ENCODE measurements at places on chromosomes 4 and X.

GRCh38 chr4:16289897-16290554, 63.8 kb upstream of the TAPT1 start:
- no peak for DNase-seq

DNA sequence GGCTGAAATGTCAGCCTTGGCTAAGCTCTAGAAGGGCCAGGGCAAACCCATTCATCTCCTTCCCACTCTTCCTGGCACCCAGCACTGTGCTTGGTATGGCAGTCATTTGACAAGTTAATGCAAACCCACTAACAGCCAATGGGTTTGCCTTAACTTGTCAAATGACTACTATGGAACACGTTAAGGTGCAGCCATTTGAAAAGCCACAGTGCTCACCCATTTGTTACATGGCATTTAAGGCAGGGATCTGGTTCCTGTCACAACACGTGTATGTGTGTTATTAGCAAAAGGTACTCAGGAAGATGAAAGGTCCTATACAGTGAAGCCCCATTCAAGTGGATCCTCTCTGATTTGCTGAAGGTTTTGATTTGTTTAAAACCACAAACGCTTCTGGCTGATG, 7.2 kb downstream of the CRMP1 start:
- DNase-seq = no peak

GRCh38 chr4:180798036-180798577, 1445.1 kb upstream of the TENM3 start:
- DNase-seq = no peak

- no peak for DNase-seq
Observed at GRCh38 chr4:33407496-33407895, 2687.3 kb downstream of the PCDH7 start.

- no peak for DNase-seq
Observed at GRCh38 chr4:118760092-118760491, 74.9 kb downstream of the METTL14 start.

DNA sequence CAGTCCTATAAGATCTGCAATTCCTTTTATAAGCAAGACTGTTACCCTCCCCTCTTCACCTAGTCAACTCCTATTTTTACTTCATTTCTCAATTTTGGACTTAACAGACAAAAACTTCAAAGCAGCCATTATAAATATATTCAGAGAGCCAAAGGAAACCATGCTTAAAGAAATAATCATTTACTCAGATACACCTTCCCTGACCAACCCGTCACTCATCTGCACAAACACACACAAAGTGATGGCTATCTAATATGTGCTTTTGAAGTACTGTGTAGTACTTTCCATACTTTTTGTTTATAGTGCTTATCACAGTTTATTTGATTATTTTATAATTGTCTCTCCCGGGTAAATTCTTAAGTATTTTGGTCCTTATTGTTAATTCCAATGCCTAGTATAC, 117.2 kb downstream of the TBC1D19 start:
- DNase-seq = no peak

DNA sequence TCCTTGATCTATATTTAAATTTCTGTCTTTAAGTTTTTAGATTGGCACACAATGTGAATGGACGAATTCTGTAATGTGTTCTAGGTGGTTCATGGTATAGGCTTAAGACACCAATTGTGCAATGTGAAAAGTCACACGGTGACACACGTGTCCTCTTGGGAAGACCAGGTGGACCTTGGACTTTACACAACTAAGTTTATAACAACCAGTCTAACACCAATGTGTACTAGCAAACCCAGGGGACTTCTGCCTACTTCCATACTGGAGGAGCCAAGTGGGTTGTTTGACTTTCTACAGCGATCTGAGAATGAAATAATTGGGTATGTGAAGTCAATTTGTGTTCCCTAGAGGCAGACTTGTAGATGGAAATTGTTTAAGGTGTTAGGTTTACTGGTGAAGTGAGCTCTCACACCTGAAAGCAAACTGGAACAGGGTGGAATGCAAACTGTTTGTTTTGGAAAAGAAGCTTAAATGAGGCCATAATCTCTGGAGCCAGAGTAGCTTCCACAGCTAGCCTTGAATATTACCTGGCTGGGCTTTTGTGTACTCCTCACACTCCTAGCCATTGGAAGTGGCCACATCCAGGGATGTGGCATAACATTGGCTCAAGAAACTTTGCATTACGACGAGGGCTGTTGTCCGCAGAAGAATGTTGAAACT, 45.9 kb upstream of the WDR1 start:
- no peak for DNase-seq

GRCh38 chr4:152095701-152096070, 334.9 kb upstream of the GATB start:
- no peak for DNase-seq

DNA sequence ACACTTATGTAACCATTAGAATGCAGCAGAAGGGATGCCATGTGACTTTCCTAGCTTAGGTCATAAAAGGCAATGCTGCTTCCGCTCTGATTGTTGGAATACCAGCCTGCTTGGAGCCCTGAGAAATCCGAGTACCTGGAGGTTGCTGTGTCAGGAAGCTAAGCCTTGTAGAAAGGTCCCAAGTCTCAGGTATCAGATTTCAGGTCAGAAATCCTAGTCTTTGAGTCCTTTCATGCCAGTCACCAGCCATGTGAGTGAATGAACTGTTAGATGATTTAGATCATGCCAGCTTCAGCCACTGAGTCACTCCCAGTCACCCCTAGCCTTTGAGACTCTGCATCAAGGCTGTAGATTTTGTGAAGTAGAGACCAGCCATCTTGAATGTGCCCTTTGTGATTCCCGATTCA, 23.5 kb downstream of the RAP1GDS1 start:
- DNase-seq = no peak

DNA sequence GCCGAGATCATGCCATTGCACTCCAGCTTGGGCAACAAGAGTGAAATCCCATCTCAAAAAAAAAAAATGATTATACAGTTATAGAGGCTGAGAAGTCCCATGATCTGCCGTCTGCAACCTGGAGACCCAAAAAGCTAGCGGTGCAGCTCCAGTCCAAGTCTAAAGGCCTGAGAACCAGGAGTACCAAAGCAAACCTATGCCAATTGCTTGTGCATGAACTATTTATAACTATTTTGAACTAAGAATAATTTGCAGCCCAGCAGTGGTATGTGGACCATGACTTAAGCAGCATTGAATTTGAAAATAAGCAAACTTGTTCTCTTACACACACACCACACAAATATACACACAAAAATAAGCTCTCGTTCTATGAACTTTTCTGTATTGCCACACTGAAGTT, 51.8 kb downstream of the TASL start:
- no peak for DNase-seq

GRCh38 chrX:129650821-129651510, 3.8 kb downstream of the APLN start:
- no peak for DNase-seq

Measured in stimulated activated CD4-positive, alpha-beta T cell treated with anti-CD3 and anti-CD28 coated beads, Interleukin-15, amount 100 ng/mL, for 1 hour (primary cell).